ENCODE measurements at places on chromosomes 13 and 19.
A peak's percentile ranks its signal among the peaks of the same experiment; 100 is the strongest.

DNA sequence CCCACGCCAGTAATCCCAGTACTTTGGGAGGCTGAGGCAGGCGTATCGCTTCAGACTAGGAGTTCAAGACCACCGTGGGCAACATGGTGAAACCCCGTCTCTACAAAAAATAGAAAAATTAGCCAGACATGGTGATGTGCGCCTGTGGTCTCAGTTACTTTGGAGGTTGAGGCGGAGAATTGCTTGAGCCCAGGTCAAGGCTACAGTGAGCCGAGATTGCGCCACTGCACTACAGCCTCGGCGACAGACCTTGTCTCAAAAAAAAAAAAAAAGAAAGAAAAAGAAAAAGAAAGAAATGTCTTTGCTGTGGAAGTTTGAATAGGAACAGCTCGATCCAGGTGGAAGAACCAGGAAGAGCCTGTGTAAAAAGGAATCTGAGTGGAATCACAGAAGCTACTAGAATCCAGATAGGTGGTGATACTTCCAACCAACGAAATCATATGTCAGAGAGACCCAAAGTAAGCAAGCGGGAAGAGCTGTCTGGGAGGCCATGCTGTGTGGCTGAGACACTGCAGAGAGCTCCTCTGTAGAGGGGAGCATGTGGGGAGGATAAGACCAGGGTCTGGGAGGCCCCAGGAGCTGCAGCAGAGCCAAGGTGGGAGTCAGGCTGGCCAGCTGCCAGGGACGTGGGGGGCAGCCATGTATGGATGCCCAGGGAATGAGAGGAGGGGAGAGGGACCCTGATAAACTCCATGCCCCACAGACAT, 21.1 kb downstream of the LATS2 start:
- DNase-seq: no peak

DNA sequence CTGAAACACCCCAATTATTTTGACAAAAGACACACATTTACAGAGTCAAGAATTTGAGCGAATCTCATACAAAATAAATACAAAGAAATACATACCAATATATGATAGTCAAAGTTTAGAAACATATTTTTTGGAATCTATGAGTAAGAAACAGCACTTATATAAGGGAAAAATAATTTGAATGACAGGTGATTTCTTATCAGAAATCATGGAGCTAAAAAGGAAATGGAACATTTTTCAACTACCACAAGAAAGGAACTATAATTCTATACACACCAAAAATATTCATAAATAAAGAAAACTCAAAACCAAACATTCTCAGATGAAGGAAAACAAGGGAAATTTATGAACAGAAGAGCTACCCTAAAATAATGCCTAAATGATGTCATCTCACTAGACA, 1226.6 kb downstream of the PCDH9 start:
- DNase-seq: no peak

GRCh38 chr19:1070576-1070930, 3.6 kb downstream of the ARHGAP45 start:
- no peak for DNase-seq

- DNase-seq: peak; percentile 59
These were observed 4.3 kb upstream of the RAP2A start for GRCh38 chr13:97429681-97430081.

- DNase-seq: peak; percentile 100
These were observed 8.1 kb downstream of the ALOX5AP start for GRCh38 chr13:30743319-30744055.

GRCh38 chr13:93794197-93794885, 567.7 kb downstream of the GPC6 start:
- DNase-seq: no peak

DNA sequence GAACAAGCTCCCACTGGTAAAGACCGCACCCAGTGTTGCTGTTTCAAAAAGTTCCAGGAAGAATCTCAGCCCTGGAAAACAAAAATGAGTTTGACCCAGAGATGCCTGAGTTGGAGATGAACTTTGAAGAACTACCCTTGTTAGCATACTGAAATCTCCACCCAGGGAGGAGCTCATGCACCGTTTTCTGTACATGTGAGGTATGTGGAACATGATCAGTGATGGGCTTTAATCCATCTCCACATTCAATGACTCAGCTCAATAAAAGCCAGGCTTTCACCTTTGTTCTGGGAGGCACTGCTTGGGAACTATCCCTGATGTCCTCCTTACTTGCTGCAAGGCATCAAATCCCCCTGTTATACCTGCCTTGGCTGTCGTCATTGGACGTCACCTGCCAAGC, 279.9 kb downstream of the UQCRFS1 start:
- no peak for DNase-seq

- DNase-seq: no peak
These were observed 46.9 kb upstream of the VSTM2B start for GRCh38 chr19:29478578-29479565.

- no peak for DNase-seq
These were observed 57.4 kb downstream of the TM9SF2 start for GRCh38 chr13:99558570-99559180.

DNA sequence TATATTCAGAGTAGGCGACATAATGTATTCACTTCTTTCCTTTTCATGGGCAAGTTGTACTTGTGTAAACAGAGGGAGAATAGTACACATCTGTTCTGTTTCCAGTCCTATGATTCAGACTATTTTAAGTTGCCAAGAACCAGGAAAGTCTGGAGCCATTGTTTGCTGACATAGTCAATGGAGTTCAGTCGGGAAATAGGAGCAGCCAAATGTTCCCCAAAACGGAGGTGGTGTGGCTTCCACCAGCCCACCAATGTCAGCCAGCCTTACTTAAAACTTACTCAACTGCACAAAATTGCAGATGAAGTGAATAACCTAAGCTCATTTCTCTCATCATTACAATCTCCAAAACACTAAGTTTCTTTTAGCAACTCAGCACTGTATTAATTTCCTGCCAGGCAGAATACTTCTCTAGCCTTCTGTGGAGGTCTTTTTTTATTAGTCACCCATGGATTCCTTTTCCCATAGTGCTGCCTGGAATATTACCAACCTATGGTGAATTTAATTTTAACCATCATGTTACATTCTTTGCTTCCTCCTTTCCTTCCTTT, 22.3 kb upstream of the CSNK1A1L start:
- peak; percentile 87 for DNase-seq

- DNase-seq: no peak
These were observed 81.6 kb downstream of the DPF1 start for GRCh38 chr19:38142176-38143035.

GRCh38 chr19:35666251-35666913, at the start of gene UPK1A:
Gene UPK1A (plus strand): TSS chr19:35666517. CDS start chr19:35666813, 296 bp downstream.
- no peak for DNase-seq

GRCh38 chr13:50589139-50589538, 254.4 kb downstream of the DLEU7 start:
- peak; percentile 97 for DNase-seq

GRCh38 chr19:29003641-29004409, 209.1 kb downstream of the UQCRFS1 start:
- DNase-seq: no peak

DNA sequence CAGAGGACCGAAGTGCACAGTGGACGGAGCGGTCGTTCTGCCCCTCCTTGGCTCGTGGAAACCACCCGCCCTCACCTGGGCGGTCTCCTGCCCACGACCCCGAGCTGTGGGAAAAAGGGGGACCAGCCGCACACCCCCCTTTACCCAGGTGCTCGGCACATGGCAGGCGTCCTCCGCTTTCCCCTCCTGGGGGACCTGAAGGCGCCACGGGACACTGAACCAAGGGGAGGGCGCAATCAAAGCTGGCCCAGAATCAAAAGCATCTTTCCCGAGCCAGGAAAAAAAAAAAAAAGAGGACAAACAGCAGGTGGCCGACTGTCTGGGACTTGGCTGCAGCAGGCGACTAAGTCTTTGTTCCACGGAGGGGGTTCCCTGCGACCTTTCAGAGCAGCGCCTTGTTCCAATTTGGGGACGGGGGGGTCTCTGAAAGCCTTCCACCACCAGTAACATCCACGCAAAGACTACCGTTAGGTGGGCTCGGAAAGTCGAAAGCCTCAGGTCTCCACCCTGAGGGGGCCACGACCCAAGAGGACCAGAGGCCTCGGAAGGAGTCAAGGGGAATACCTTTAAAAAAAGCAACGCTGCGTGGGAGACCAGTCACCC, 1.1 kb downstream of the MBD3 start:
- DNase-seq: no peak

DNA sequence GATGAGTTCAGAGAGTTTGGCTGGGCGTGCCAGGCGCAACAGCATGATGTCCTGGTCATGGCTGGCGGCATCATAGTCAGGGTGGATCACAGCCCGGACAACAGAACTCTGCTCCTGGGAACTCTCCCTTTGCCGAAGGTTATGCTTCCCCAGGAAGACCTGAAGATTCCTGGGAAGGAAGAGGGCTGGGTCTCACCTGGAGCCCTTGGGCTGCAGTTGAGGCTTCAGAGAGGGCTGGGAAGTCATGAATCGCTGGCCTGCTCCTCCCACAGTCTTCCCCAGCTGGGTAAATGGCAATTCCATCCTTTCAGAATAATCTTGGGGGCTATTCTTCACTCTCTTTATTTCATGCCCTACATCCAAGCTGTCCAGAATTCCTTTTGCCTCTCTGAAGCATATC, 6.0 kb downstream of the KLK6 start:
- DNase-seq: no peak

- no peak for DNase-seq
These were observed 112.3 kb downstream of the POSTN start for GRCh38 chr13:37486171-37486681.

- no peak for DNase-seq
These were observed 166.9 kb downstream of the DLEU7 start for GRCh38 chr13:50676602-50677001.

DNA sequence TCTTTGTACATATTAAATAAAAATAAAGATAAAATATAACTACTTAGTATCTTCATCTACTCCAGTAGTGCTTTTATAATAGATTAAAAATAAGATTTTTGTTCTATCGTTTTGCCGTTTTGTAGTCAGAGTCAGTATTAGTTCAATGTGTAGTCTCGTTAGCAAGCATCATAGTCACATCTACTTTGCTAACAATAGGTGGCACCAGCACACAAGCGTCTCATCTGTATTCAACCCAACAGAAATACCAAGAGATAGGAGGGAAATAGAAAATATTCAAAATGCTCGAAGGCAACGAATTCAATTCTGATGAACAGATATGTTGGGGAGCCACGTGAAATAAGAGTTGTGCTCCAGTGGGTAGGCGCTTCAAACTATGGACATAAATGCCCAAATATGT, 21.4 kb upstream of the MICU2 start:
- no peak for DNase-seq

DNA sequence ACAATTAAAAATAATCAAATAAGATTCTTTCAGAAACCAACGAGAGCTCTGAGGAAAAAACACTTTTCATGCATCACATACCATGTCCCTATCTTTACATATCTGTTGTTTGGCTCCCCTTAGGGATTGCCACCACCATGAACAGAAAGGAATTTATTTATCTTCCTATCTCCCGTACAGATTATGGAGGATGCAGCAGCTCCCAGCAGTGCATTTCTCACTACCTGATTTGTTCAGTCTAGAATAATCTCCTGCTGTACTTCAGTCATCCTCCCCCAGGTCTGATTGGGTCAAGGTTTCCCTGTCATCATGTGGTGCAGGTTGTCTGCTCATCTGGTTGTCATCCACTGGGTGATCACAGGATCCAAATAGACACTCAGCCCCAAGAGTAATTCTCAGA, 451.3 kb downstream of the OXGR1 start:
- no peak for DNase-seq

DNA sequence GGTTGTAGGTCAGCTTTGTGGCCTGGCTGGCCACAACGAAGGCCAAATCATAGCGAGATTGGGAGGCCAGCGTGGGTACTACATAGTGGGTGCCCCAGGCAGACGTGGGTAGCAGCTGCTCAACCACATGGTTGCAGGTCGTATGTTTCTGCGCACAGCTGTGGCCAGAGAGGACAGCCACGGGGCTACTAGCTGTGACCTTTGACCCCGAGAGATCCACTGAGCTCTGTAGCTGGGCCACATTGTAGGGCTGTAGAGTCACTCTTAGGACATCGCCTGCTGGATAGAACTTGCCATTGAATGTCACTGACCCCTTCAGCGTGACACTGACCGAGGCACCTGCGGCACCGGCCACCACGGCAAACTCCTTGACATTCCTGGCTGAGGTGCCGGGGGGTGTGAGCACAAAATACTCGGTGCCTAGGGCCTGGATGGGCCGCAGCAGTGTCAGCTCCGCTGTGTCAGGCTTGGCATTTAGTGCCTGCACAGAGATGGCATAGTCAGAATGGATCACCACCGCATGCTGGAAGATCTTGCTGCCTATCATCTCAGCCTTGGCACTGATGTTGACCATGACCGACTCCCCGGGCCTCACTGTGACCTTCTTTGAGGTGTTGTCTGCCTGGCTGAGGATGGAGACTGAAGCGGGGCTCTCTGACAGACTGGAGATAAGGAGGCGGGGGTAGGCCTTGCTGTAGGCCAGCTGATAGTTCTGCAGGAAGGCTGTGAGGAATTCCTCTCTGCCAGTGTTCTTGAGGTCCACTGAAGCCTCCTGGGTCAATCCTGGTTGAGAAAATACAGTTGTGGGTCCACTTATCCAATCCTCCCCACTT, 6.7 kb downstream of the FCGBP start:
- DNase-seq: no peak

DNA sequence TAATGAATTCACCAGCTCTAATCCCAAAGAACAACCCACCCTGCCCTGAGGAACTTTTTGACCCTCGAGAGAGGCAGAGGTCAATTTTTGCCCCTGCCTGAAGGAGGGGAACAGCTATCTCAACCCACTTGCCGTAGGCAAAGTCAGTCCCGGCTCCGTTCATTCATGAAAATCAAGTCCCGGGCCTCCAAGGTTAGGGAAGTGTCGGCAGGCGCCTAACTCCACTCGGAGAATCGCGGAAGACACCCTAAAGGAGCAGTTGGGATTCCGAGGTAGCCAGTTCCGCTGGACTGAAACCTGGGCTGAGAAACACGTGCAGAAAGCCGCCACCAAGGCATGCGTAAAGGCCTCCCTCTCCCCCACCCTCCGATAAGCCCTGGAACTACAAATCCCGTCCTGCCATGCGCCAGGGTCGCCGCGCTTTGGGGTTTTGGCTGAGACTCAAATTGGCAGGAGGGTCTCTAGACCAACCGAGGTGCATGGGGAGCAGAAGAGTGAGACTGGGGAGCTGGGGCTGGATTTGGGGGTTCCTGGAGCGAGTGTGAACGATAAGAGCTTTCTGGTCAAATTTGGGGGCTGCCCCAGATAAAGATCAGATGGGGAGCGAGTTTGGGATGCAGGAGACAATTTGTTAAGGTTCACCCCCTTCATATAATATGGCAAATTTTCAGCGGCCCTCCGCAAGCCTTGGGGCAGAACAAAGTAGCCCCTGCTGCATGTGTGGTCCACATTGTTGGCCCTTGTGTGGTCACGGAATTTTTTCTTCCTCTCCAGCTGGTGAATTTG, at the start of gene TNPO2:
TSS of gene TNPO2 (minus strand) at position 292 of the 786 bp plus-strand sequence. CDS start 2,955 bp downstream, outside the sequence.
- DNase-seq: no peak

- DNase-seq: no peak
These were observed 16.1 kb downstream of the SHC2 start for GRCh38 chr19:444677-445210.

GRCh38 chr19:43782311-43782660, 1.5 kb upstream of the KCNN4 start:
- no peak for DNase-seq

Measured in skeletal muscle cell (primary cell).